ENCODE measurements at places on chromosomes 3 and 15.

DNA sequence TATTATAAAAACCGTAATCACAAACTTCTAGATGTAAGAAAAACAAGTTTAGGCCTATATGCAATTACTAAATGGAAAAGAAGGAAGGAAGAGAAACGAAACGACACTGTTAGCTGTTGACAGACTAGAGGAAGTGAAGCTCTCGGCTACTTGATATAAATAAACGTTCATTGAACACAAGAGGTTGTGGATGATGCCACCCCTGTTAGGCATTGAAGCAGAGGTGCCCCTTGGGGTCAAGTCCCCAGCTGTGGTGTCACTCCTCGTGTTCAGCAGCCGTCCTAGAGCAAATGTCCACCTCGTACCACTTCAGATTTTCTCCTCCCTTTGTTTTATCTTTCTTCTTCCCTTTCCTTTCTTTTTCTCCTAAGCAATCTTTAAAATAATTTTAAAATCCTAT is 146.5 kb upstream of the UBE2E1 start:
- no peak for DNase-seq

GRCh38 chr15:28289694-28290463 is 32.1 kb downstream of the HERC2 start:
- no peak for DNase-seq

GRCh38 chr3:126720596-126720995 is 16.6 kb downstream of the CHCHD6 start:
- DNase-seq, result no peak

GRCh38 chr3:155646669-155647068 is 98.2 kb downstream of the PLCH1 start:
- DNase-seq, result no peak

DNA sequence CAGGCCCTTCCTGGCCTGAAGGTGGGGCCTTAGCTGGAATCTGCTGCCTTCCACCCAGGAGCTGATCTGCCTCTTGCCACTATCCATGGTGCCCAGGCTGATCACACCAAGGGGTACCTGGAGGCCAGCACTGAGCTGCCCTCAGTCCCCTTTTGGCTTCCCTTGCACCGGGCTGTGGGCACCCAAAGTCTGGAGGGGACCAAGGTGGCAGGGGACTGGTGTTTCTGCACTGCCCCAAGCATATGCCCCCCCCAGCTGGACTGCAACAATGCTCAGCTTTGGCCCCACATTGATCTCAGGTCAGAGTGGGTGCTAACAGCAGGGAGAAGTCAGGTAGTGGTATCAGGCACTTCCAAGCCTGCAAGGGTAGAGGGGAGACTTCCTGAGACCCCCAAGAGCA is 902.6 kb upstream of the EPHA6 start:
- DNase-seq, result no peak

DNA sequence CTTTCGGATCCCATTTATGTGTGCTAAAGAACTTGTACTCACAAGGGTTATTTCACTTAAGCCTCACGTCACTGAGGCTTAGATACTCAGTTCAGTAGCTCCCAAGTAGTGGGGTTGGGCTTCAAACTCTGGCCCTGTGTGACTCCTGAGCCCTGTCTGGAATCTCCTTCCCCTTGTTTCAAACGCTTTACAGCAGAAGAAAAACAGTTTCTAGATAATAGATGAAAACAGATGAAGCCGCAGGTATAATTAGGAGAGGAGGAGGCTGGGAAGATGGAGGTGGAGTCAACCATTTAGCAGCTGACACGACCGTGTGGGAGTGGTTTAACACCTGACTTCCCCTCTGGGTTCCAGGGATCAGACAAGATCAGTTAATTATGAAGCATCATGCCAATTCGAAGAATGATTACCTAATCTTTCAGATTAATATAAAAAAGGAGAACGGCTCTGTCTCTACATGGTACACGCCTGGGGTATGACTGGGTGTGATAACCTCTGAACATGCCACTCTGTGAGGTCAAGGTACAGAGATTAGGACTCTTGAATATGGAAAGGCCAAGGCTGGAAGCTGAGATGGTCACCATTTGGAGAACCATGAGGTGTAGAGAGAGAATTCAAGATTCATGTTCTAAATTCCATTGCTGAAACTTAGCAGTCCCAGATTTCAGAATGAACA is 31.1 kb downstream of the TPM1 start:
- no peak for DNase-seq

DNA sequence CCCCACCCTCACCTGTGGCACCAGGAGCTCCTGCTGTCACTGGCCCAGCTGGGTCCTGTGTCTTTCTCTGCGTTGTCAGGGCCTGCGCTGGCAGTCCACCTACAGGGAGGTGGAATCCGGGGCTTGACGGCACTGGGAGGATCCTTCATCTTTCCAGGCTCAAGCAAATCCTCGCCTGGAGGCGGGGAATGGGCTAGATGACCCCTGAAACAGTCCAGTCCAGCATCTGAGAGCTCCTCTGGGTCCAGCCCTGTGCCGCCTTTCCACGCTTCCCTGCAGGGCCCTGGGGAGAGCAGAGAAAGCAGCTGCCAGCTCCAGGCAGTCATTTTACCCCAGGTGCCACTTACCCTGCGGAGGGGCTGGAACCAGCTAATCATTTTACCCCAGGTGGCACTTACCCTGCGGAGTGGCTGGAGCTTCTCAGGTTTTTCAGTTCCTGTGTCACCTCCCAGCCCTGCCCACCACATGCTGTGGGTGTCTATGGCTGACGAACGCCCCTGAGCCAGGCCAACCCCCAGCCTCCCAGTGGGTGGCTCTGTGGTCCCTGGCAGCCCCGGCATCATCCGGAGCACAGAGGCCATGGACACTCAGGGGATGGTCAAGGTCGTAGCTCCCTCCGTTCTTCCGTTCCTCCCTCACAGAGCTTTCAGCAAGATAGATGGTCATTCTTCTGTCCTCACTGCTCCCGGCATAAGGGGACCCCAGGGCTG is 17.9 kb upstream of the ADIPOQ start:
- DNase-seq, result peak; percentile 25

- no peak for DNase-seq
Measured at GRCh38 chr3:66639809-66640356, 139.1 kb upstream of the LRIG1 start.

DNA sequence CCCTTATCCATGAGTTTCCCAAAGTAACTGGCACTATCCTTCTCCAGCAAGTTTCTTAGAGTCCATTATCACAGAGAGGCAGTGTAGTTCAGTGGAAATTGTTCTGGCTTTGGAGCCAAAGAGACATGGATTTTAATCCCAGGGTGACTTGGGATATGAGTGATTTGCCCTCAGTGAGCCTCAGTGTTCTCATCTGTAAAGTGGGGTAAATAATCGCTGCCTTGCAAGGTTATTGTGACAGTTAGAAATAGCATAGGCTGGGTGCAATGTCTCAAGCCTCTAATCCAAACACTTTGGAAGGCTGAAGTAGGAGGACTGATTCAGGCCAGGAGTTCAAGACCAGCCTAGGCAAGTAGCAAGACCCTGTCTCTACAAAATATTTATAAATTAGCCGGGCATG is 30.0 kb downstream of the DAPK2 start:
- no peak for DNase-seq

- DNase-seq, result no peak
Measured at GRCh38 chr3:29143151-29143550, 137.7 kb upstream of the RBMS3 start.

DNA sequence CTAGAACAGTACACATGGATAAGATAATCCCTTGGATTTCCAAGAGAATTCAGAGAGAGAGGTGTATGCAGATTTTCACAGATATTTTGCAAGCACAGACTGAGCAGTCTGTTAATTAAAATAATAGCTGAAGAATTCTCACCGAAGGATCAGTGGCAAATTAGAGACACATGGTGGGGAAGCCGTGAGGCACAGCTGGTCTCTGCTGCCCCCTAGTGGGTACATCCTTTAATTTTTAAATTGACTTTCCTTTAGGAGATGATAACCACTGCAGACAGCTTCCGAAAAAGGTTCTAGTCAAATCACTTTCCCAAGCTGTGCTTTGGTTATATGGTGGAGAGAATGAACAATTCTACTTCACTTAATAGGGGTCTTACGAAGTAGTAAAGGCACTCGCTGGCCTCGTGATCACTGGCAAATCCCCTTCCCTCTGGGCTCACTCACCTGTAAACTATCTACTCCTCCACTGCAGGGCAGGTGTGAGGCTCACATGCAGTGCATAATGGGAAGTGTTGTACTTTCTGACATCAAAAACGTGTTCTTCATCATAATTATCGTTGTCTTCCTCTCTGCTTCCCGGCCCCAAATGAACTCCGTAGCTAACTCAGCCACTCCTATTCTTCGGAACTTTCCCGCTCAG is 19.5 kb downstream of the MESD start:
- DNase-seq, result peak; percentile 26

GRCh38 chr3:14780927-14781507 is 37.7 kb upstream of the FGD5 start:
- DNase-seq, result no peak

DNA sequence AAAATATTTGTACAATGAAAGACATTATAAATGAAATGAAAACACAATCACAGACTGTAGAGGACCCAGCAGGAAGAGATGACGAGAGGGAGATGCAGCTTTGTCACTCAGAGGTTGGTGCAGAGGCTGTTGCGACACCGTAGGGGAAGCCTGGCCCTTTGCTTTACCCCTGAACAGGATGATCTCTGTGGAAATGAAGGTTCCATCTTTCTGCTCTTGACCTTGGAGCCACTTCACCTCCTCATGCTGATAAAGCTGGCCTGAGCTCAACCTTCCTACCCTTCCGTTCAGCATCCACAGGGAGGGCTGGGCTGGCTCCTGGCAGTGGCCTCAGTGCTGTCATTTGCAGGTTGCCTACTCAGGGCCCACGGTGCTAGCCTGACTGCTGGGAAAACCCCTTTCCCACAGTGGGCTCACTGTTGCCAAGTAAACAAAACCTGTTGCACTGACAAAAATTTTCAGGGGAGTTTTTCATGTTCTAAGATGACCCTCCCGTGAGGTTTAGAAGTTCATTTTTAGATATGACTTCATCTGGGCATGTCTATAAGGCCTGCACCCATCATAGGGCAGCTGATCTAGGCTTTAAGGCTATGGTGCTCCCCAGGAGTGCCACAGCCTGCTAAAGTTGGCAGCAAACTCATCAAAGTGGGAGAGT is 3.0 kb upstream of the CD80 start:
- no peak for DNase-seq

- no peak for DNase-seq
Measured at GRCh38 chr3:154431043-154431442, 1.1 kb upstream of the GPR149 start.

DNA sequence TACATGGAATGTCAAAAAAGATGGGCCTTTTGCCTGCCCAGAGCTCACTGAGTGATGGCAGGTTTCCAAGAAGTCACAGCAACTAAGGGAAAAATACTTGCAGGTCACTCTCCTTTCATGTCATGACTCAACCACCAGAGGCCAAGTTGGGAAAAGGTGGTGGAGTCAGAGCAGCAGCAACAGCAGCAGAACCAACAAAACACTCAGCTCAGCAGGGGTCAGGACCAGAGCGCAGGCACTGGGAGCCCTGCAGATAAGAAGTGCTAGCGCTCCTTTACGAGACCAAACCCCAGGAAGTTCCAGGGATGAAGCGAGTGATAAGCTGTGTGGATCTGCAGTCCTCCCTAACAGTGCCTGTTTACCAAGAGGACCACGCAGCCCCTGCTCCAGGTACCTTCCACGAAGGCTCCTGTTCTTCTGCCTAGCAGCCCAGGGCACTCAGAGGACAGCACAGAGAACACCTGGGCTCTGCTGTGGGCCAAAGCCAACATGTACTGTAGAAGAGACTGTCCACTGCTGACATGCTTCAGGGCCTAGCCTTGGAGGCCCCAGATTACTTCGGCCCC is 26.0 kb downstream of the POC1A start:
- DNase-seq, result no peak

DNA sequence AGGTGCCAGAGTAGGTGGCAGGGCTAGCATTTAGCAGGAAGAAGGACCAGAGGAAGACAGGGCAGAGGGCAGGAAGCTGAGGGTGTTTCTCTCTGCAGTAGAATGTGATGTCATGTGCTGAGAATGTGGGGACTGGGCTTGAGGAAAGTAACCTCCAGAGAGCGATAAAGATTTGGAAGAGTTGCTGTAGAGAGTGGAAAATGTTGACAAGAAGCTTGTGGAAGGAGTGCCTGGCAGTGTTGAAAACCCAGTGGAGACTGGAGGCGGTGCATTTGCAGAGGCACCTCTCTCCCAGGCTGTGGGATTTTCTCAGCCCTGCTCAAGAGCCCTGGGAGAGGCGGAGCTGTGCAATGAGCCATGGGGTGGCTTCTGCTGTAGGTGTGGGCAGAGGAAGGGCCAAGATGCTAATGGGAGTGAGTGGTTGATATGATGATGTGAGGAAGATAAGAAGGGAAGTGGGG is 54.8 kb downstream of the MESD start:
- peak; percentile 29 for DNase-seq

DNA sequence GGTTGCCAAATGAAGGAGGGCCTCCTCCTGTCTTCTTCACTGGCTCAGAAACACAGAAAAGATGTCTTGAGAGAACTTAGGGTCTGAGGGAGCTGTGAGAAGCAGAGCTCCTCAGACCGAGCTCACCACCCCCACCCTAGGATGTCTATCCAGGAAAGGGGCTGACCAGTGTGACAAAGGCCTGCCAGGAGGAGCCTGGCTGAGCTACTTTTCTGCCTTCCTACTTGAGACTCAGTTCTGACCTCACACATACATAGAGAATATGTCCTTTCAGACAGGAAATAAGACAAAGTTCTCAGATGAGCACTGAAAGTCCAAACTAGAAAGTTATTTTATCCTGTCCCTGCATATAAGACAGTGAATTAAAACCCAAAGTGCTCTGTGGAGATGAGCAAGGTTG is 54.5 kb downstream of the KIF9 start:
- no peak for DNase-seq

DNA sequence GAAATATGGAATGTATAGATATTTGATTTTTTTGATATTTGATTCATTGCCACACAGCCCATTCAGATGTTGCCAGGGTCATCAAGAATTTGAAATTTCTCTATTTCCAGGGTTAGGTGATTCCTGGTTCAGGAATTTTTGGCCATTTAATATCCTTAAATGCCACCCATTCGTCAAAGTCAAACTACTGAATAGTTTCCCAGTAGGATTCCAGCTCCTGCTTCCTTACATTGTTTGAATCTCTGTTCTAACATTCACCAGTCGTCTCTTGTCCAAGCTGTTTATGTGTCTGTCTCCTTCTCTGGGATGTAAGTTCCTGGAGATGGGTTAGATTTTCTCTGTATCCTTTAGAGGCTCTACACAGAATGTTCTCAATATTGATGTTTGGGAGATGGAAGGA is 124.9 kb upstream of the TLE3 start:
- DNase-seq, result no peak

DNA sequence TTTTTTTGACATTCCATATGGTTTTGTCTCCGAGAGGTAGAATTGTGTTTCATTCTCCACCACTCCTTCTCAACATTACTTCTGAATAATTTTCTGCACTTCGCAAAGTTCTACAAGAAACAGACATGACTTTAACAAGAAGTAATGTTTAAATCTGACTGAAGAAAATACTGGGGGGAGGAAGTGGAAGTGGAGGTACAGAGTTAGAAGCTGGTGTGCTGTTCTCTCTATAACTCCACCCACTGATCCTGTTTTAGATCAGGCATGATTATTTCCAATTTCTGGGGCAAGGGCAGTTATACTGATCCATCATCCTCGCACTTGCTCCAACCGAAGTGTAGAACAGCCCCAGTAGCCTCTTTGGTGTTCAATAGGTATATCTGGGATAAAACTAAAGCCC is 9.2 kb upstream of the MCCC1 start:
- no peak for DNase-seq

All from occipital lobe (tissue), 3 donors.